ENCODE measurements at places on chromosomes 3 and 15.

- DNase-seq, result no peak
Observed at GRCh38 chr3:159609625-159610024, 379.0 kb upstream of the IL12A start.

GRCh38 chr3:98596541-98597500 is 3.4 kb upstream of the CPOX start:
- DNase-seq, result no peak

DNA sequence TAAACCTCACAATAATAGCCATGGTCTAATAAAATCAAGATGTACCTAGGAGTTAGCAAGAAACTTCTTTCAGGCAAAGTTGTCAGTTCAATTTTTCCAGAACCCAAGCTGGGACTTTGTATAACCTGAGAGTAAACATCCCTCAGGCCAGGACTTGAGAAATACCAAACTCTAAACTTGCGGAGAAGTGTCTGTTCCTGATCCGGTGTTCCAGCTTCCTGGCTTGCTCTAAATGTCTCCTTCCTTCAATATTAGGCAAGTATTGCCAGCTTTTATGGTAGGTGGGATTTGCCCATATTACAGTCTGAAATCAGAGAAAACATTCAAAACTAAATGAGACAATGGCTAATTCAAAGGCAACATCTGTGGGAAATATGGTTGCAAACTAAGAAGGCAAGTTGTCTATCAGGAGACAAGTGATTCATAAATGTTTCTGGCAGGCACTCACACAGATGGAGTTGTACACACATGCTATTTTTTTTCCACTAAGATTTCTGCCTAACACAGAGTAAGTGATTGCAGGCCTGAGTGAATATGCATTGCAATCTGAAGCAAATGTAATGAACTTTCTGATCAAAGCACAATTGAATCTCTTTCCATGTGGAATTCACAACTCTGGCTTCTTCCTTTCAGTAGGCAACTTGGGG is 88.3 kb upstream of the COL8A1 start:
- DNase-seq, result no peak

GRCh38 chr15:61169904-61170695 is 59.0 kb downstream of the RORA start:
- no peak for DNase-seq

- DNase-seq, result no peak
Observed at GRCh38 chr3:72444656-72445223, 403.5 kb downstream of the SHQ1 start.

- peak; percentile 20 for DNase-seq
Observed at GRCh38 chr15:80970018-80970657, 19.5 kb downstream of the MESD start.

- no peak for DNase-seq
Observed at GRCh38 chr3:173891272-173892100, 493.9 kb downstream of the NLGN1 start.

- no peak for DNase-seq
Observed at GRCh38 chr15:82572311-82572710, 32.1 kb upstream of the RPS17 start.

GRCh38 chr15:49044766-49045606 is 1.3 kb downstream of the SECISBP2L start:
- DNase-seq, result no peak

- DNase-seq, result no peak
Observed at GRCh38 chr3:105823149-105823867, 45.5 kb downstream of the CBLB start.

- DNase-seq, result no peak
Observed at GRCh38 chr3:183563536-183563874, 8.0 kb upstream of the KLHL6 start.

DNA sequence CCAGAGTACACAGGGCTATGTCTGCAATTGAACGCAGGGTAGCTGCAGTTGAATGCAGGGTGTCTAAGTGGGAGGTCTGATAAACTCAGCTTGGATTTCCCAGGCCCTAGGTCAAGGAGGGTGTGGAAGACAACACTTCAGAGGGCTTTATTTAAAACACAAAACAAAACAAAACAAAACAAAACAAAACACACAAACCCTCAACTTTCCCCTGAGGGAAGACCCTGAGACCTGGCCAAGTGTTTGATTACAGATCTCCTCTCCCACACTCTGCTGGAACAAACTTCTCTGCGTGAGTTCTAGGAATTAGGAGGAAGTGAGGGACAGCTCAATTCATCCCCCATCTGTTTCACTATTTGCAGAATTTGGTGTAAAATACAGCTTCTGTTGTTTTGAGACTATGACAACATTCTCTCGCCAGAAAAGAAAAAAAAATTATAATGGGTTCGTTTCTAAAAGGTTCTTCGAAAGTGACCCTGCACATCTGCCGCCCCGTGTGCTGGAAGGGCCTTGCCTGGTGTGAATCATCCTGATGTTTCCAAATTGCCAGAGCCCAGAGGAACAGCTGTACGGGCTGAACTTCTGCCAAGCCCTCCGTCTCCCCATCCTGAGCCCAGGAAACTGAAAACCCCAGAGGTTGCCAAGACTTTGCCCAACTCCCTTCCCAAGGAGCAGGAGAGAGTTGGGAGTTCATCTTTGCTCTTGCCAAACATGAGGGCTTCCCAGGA is 73.3 kb upstream of the RAD18 start:
- DNase-seq, result no peak

GRCh38 chr15:60000824-60001609 is 3.1 kb upstream of the FOXB1 start:
- no peak for DNase-seq

DNA sequence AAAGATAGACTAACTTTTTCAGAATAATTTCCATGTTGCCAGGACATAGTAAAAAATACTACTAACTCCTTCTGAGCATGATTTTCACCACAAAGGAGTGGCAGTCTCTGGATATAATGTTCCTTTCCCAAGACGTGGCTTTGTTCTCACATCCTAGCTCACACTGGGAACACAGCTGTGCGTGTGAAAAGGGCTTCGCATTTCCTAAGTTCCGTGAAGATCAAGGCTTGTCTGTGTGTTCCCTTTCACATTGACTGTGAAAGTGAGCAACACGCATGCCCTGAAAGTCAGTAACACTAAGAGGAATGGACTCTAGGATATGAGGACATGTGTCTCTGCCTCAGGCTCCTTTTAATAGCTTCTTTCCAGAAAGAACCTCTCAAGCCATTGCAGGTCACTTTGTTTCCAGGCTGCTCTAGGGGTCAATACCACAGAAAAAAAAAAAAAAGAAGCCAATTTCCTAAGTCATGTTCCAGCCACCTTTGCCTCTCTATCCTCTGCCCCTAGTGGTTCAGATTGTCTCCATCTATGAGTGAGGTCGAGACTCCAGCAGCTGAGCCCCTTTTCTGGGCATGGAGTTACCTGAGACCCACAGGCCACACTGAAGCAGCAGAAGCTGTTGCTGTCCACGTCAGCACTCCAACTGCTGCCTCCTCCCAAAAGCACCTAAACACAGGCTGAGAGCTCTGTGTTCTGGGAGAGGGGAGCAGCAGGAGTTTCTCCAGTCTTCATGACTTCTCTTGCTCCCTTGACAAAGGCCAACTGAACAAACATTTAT is 355.9 kb downstream of the RSL24D1 start:
- no peak for DNase-seq

DNA sequence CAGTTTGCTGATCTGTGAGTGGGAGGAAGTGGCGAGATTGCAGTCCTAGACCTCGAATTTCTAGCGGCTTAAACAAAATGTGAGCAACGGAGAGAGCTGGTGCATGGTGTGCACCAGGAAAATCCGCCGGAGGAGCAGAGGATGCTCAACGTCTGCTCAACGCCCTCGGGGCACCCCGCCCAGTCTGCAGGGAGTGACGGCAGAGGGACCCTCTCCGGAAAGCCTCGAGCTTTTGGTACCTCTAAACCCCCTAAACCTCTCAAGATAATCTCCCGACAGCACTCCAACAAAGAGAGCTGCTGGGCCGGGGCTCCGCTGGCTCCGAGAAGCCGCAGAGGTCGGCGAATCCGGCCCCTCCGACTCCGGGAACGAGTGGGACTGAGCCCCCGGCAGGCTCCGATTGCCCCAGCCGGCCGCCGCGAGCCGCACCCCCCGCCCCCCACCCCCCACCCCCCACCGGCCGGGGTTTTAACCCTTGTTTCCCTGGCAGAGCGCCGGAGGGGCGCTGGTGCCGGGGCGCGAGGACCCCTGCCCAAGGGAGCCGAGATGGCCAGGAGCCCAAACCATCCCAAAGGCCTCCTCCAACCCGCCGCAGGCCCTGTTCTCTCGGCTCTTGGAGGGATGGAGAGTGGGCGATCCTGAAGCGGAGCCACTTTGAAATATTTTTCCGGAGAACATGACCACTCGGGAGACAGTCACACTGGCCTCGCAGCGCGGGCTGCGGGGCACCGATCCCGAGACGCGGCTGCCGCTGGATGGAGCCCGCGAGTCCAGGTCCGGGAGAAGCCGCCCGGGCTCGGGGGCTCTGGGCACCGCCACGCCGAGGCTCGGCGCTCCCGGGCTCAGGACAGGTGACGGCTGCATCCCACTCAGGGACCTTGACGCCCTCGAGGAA is 1.5 kb downstream of the MEGF11 start:
- peak; percentile 9 for DNase-seq

DNA sequence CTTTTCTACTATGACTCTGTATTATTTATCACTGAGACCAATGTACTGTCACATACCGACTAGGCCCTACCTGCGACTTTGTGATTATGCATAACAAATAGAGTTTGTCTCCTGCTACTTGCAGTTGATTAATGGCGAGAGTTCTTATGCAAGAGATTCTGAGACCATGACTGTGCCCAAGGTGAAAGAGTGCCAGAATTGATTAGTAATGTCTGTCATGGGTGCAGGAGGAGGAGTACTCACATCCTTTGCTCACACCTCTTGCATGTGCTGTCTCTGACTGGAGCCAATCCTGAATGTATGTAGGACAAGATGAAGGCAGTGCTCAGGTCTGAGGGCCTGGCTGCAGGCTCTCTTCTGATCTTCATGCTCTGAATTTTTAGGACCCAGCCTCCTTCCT is 260.7 kb downstream of the THSD4 start:
- no peak for DNase-seq

DNA sequence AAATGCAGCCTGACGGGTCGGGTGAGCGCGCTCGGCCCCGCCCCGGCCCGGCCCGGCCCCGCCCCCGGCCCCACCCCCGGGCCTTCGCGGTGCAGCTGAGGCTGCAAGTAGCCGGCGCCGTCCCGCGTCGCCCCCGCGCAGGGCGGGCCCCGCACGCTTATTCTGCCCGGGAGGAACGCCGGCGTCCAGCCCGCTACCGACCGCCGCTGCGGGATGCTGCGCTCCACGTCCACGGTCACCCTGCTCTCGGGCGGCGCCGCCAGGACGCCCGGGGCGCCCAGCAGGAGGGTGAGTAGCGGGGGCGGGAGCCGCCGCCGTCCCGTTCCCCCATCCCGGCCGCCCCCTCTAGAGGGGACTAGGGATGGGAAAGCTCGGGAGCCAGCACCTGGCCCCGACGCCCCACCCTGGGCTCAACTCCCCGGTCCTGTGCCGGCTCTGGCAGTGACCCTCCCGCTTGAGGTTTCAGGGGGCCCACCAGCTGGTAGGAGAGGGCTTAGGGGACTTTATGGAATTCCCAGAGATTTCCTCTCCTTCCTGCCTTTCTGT is at the start of gene MYZAP:
MYZAP (plus strand) TSS at position 83 of the 546 bp plus-strand sequence; CDS start at position 214, 131 bp downstream.
- DNase-seq, result peak; percentile 2

- no peak for DNase-seq
Observed at GRCh38 chr3:37810848-37811247, 50.8 kb upstream of the CTDSPL start.

GRCh38 chr3:155034786-155035185 is 45.3 kb upstream of the MME start:
- no peak for DNase-seq

- no peak for DNase-seq
Observed at GRCh38 chr15:91849749-91850161, 3.8 kb upstream of the SLCO3A1 start.

DNA sequence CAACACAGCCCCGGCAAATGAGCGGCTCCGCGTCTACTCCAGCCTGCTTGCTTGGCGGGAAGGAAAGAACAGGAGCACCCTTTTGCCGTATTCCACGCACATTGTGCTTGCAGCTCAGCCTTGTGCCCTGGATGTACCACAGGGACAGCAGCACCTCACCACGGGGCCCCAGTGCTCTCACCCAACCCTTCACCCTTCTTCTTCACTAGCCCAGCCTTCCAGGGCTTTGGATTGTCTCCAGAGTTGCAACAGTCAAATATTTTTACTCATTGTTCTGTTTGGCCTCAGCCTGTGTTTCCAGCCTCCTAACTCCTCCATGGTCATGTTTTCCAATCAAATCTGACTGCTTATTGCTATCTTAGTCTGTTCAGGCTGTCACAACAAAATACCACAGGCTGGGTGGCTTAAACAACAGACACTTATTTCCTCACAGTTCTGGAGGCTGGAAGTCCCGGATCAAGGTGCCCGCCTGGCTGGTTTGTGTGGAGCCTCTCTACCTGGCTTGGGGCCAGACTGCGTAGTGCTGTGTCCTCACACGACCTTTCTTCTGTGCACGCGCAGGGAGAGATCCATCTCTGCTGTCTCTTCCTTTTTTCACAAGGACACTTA is 79.2 kb upstream of the ABHD17C start:
- no peak for DNase-seq

DNA sequence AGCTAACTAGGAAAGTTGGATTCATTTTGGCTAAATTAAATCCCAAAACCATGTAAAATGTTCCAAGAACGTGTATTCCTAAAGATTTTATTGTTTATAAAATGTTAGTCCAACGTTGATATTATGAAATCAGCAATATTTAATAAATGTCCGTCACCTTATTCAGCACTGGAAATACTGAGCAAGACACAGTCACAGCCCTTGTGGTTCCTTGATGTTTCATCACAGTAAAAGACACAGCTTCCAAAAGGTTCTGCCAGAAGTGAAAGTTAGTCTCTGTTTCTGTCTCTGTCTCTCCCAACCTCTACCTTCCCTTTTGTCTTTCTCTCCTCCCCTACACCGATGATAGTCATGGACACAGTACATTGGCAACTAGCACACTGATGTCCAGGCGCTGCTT is 82.2 kb upstream of the BOC start:
- DNase-seq, result no peak

DNA sequence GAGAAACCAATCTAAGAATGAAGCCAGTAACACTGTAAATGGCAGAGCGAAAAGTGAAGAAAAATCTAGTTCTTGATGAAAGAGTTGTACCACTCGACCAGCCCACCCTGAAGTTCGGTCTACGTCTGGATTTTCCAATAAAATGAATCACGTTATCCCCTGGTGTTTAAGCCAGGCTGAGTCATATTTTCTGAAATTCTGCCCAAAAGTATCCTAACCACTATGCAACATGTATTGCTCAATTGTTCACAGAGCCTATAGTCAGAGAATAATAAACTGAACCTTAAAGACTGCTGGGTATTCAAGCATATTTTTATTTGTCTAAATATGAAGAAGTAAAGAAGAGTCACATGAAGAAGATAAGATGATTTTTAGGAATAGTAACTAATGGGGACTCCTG is 245.7 kb downstream of the FGF12 start:
- DNase-seq, result no peak
